ENCODE measurements at places on chromosomes 7 and 10.
A peak's percentile ranks its signal among the peaks of the same experiment; 100 is the strongest.

DNA sequence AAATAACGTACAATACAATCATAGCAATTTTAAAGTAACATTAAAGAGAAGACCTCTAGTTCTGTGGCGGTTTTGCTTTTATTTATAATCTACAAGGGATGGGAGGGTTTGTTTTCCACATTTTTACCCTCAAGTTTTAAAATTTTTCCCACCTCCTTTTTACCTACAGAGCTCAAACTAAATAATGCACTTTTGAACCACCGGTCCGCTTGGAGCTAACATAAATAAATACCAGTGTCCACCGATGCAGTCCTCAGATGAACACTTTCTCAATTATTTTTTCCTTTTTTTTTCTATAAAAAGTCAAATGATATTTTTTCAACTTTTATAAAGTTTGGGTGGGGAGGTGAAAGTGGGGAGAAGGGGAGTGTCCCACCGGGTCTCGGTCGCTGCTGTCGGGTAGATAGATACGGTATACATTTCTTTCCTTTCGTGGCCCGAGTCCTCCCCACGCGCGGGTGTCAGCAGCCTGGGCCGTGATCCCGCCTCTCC, 3.3 kb downstream of the ZNF503 start:
- DNase-seq: no peak

- DNase-seq: no peak
Observed at GRCh38 chr7:116663744-116664143, 8.3 kb upstream of the MET start.

DNA sequence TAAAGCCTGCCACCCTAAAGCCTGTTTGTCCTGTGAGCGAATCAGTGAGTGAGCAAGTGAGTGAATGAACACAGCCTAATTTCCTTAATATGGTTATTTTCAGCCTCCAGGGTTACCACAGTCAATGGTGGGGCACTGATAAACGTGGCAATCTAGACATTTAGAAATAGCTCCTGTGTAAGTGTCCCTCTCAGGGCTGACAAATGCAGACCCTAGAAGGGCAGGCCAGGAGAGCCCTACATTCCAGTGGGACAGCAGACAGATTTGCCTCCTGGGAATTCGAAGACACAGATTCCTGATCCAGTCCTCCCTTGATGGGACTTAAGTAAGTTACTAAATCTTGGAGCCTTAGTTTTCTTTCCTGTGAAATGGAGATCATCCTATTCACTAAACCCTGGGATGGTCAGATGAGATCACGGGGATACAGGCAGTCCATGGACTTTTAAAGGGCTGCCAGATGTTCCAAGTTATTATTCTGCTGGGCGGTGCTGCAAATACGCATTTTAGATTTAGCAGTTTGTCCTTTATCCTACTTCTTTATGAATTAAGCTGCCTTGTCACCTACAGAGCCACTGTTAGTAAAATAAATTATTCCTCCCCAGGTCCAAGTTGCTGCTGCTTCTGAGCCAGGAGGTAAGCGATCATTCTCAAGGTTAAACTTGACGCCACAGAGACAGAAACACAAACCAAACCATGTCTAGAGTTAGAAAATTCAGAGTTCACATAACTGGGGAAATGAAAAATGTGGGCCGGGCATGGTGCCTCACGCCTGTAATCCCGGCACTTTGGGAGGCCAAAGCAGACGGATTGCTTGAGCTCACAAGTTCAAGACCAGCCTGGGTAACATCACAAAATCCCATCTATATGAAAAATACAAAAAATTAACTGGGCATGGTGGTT, 54.8 kb upstream of the TM9SF3 start:
- no peak for DNase-seq

GRCh38 chr10:80769700-80770160, 232.0 kb downstream of the SH2D4B start:
- DNase-seq: no peak

- DNase-seq: no peak
Observed at GRCh38 chr7:36344622-36345021, 45.0 kb upstream of the ANLN start.

GRCh38 chr7:34825221-34825620, 167.2 kb downstream of the NPSR1 start:
- no peak for DNase-seq

DNA sequence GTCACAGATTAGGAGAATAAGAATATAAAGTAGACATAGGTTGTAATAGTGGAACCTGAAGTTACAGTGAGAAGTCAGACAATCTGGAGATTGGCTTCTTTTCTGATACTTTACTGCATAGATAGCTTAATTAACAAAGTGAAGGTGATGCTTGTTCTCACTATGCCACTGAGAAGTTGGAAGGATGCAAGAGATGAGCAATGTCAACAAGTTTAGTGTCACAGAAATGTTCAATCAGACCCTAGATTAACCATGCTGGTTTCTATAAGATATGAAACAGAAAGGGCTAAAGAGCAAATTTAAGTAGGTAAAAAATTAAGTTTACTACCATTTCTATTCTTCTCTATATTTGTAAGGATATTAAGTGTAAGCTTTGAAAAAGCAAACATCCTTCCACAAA, 838.6 kb upstream of the SORCS1 start:
- DNase-seq: no peak

GRCh38 chr7:80134536-80135308, at the start of gene GNAI1:
Gene GNAI1, plus strand, starts transcription at chr7:80134831. Its CDS starts 330 bp downstream, at chr7:80135161.
- DNase-seq: peak; percentile 83

- no peak for DNase-seq
Observed at GRCh38 chr7:50349963-50350944, 45.7 kb downstream of the IKZF1 start.

All from fibroblast of gingiva (primary cell).